ENCODE measurements at places on chromosomes 11 and 22.

DNA sequence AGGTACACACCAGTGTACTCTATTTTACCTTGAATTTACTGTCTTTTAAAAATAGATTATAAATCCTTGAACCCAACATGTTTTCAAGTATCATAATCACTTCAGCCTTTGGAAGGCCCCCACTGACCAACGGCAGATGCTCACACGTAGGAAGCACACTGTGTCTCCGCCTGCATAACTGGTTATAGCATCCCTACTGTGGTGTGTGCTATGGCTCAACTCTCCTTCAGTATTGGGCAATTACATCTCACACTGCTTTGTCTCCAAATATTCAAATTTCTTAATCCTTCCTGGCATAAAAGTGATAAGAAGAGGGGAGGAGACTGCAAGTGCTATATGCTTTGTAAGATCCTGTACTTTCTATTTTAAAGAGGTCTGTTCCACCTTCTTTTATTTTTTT, 165.7 kb downstream of the CADM1 start:
- DNase-seq = no peak

GRCh38 chr11:86571273-86571948, 101.0 kb downstream of the ME3 start:
- DNase-seq = peak; percentile 69

- DNase-seq = no peak
These were observed 114.8 kb downstream of the FAM76B start for GRCh38 chr11:95674657-95675358.

DNA sequence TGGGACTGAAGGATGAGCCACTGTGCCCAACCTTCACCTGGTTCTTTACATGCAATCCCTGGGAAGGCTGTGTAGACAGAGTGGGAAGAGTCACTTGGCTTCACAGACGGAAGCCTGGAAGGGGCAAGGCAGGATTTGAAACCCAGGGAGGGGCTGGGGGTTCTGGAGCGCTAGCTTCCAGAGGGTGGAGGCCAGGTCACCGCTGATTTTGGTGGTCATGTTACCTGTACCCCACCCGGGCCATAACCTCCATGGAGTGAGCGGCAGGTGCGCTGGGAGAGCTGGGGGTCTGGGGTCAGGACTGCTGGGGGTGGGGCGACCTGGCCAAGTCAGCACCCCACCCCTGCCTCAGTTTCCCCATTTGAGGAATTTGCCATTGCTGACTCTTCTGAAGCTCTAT, 38.3 kb downstream of the PDGFB start:
- DNase-seq = no peak

DNA sequence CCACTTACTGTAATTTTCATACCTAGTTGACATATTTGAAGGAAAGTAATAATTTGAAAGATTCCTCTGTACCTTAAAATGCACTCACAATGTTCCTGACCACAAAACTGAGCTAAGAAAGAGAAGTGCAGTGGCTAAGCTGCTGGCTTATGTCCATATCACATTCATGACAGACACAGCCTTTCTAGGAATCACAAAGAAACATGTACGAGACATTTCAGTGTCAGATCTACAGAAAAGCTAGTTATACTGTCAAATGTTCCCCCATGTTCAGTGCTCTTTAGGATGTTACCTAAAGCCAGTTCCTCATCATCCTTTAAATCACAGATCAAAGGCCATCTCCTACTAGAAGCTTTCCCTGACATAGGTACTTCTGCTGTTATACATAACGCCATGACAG, 142.2 kb upstream of the C11orf58 start:
- DNase-seq = no peak

DNA sequence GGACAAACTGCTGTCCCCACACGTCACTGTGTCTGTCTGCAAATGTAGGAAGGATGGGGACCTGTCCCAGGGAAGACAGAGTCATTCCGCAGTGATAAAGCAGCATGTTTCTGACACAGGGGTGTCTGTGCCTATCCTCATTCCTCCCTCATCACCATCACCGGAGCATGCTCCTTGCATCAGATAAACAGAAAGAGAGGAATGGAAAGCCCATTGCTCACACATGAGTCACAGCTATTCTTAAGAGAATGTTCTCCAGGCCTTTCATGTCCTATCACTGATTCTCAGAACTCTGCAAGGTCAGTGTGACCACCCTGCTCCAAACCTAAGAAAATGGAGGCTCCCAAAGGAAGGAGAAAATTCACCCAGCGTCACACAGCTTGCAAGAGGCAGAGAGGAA, 38.9 kb downstream of the ZNF195 start:
- DNase-seq = no peak

- DNase-seq = no peak
These were observed 33.0 kb downstream of the VSIG10L2 start for GRCh38 chr11:125978778-125979407.

DNA sequence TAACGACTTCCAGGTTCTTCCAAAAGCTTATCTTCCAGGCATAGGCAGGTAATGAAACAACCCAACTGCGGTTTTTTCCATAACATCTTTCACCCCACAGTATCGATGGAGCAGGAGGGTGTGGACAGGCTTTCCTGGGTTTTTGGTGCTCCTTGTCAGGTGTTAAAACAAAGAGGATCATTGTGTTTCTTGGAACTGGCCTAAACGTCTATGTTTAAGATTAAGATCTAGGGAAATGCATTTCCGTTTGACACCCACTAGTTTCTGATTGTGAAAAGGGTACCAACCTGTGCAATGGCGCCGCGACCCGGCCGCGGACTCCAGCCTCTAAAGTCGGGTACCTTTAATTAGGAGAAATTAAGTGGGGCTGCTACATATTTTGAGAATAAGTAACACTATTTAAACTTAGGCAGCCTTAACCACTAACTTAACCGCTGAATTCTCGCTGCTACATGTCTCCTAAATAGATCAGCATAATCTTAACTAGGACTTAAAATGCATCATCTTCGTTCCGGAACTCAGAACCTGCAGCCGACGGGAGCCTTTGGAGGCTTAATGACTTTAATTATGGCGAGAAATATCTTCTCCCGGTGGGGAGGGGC, 31.5 kb downstream of the C22orf31 start:
- DNase-seq = peak; percentile 72

DNA sequence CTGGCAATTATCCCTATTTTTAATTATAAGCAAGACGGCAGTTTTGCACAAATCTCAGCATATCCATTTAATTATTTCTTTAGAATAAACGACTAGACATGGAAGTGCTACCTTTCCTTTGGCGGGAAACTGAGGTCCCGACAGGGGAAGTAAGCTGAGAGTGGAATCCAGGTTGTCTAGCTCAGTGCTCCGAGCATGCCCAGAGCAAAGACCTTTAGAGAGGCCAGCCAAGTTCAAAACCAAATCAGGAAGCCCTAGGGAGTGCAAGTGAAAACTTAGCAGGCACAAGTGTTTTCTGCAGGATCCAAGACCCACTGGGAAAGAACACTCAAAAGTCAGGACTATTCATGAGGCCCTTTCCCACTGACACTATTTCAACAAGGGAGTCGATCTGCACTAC, 22.7 kb upstream of the SCN2B start:
- DNase-seq = no peak

GRCh38 chr22:28978158-28978557, 83.5 kb downstream of the C22orf31 start:
- no peak for DNase-seq

- peak; percentile 74 for DNase-seq
These were observed 682 bp downstream of the PGAP2 start for GRCh38 chr11:3808861-3809623.

GRCh38 chr11:20438637-20439036, 51.1 kb downstream of the PRMT3 start:
- no peak for DNase-seq

- DNase-seq = peak; percentile 1
These were observed 99.3 kb upstream of the FSHB start for GRCh38 chr11:30131535-30131934.

DNA sequence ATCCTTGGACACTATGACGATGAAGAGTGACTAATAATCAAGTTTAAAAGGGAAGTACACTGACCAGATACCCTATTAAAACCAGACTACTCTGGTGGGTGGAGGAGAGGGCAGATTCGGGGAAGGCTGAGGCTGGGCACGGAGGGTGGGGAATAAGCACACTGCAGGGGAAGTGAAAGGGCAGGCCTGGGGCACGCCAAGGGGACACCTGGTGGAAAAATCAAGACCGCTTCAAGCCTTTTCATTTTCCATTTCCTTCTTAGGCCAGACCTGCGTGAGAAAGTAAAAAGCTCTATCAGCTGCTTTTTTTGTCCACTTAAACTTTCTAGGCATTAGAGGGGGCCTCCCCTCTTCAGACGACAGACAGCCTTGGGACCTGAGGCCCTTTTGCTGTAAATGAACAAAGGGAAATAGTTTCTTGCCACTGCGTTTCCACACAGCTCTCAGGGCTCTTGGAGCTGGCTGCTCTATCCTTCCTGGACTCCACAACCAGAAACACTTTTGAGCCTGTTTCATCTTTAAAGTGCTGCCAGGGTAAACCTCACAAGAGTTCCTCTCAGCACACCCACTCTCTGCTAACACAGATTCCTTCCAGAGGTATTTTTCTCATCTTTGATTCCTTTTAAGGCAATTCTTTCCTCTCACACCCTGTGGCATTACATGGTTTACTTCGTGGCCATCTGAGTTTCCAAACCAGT, 25.0 kb upstream of the SERPIND1 start:
- no peak for DNase-seq
